ENCODE measurements at places on chromosomes 6 and 20. TPM values are rescaled to one million over a fixed set of nuclear protein-coding genes. Genes with fewer than 3 reads are reported as not detected.

MEI4 gene
- 0.10 TPM for total RNA-seq

LRP11 gene
- total RNA-seq, result 11.1 TPM

NR2E1 gene
- total RNA-seq, result not detected

RNF8 gene
- 4.9 TPM for total RNA-seq

PRL gene
- not detected for total RNA-seq

SNAP25 gene
- total RNA-seq, result not detected

SLC25A27 gene
- total RNA-seq, result 15.1 TPM

OTOR gene
- total RNA-seq, result not detected

SYCP2 gene
- 0.35 TPM for total RNA-seq

ADGB gene
- total RNA-seq, result not detected

HLA-DQA1 gene
- total RNA-seq, result 1.2 TPM

CCN5 gene
- total RNA-seq, result 1.1 TPM

SMOC2 gene
- 0.68 TPM for total RNA-seq

MLIP gene
- 18.4 TPM for total RNA-seq

LHFPL5 gene
- total RNA-seq, result not detected

PSORS1C1 gene
- not detected for total RNA-seq
